Sigmoid colon (tissue), 7 donors: ENCODE measurements at places on chromosomes 16 and 17.

DNA sequence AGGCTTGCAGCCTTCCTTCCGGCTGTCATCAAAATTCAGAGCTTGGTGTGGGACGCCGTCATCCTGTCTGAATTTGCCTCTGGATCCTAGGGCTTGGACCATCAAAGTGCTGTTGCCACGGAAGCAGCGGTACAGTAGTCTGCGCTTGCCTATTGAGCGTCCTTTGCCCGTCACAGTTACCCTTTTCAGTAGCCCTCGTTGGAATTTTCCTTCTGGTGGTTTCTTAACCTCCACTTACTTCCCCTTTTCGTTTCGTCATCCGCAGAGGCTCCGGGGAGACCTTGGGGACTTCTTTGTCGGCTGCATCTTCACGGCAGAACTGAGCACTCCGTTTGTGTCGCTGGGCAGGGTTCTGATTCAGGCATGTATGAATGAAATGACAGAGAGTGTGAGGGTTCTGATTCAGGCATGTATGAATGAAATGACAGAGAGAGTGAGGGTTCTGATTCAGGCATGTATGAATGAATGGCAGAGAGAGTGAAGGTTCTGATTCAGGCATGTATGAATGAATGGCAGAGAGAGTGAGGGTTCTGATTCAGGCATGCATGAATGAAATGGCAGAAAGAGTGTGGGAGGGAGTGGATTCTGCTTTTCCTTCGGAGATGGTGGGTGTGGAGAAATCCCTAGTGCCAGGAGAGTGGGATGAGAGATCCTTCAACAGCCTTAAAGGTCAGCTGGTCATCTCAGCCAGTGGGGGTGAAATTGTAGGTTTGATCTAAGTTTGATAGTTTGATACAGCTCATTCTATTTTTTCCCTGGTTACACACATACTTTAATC is 8.0 kb downstream of the TLCD3A start:
- no peak for DNase-seq

DNA sequence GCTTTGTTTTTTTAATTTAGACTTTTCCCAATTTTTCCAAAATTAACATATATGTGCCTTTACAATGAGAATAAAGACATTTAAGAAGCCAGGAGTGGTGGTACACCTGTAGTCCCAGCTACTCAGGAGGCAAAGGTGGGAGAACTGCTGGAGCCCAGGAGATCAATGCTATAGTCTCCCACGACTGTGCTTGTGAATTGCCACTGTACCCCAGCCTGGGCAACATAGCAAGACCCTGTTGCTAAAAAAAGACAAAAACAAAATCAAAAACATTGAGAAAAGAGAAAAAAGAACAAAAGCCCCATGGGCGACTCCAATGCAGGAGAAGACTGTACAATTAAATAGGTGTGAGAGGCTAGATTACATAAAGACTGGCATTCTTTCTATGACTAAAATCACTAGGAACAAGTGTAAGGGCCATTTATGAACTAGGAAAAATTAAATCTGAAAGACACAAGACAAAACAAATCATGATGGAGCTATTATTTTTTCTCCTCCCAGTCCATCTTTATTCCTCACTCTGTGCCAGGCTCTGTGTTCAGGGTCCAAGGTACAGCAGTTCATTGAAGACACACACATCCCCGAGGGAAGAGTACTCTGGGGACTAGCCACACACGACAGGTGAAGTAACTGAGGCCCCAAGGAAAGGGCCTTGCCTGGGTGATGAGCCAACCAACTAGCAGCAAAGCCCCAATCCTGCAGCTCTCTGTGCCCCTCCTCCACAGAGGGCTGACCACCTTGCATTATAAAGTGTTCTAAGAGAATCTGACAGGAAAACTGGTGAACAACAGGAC is 79.8 kb downstream of the CREBBP start:
- DNase-seq = no peak

DNA sequence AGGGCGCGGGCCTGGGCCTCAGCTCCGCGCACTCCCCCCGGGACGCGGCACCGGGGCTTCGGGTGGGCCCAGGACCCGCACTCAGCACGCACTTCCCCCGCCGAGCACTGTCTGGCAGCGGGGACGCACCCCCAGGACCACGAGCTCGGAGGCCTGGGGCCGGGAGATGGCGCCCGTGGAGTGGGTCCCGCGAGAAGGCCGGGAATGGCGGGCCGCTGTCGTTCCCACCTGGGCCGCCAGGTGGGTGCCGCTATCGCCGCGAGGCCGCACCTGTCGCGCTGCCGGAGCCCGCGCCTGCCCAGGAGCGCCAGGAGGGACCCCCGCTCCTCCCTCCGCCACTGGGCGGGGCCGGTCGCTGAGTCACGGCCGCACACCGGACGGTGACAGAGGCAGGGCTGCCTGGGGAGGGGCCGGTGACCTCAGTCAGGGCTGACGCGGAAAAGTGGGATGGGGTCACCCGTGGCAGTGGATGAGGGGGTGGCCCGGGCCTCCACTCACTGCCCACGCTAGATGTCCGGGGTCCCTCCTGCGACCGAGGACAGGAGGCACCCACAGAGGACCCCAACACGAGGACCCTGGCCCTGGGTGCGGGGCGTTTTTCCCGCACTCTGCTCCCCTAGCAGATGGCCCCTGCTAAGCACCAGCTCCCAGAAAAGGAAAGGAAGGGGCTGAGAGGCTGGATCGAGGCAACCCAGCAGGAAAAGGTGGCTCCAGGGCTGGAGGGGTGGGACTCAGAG is 6.9 kb upstream of the ACTG1 start:
- no peak for DNase-seq

- peak; percentile 81 for DNase-seq
These were observed 26.9 kb upstream of the LITAF start for GRCh38 chr16:11613381-11614303.

DNA sequence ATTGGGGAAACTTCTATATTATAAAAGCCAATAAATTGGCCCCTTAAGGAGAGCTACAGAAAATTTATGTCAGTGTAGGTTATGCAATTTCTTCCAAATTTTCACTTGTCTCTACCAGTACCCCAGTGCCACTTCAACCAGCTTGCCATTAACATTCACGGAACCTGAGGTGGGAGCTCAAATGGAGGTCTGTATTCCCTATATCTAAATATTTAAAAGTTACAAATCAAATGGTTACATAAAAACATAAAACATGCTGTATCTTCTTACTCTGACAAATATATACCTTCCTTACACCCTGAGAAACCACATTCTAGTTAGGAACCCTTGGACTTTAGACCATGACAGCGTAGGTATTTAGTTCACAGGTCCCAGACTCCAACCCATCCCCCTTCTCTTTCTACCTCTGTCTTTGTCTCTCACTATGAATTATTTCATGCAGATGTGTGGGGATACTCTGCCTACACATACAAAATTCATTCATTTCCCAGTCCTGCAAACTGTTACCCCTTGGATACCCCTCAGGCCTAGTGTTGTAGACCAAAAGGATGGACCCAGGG is 127.8 kb upstream of the PMFBP1 start:
- no peak for DNase-seq

DNA sequence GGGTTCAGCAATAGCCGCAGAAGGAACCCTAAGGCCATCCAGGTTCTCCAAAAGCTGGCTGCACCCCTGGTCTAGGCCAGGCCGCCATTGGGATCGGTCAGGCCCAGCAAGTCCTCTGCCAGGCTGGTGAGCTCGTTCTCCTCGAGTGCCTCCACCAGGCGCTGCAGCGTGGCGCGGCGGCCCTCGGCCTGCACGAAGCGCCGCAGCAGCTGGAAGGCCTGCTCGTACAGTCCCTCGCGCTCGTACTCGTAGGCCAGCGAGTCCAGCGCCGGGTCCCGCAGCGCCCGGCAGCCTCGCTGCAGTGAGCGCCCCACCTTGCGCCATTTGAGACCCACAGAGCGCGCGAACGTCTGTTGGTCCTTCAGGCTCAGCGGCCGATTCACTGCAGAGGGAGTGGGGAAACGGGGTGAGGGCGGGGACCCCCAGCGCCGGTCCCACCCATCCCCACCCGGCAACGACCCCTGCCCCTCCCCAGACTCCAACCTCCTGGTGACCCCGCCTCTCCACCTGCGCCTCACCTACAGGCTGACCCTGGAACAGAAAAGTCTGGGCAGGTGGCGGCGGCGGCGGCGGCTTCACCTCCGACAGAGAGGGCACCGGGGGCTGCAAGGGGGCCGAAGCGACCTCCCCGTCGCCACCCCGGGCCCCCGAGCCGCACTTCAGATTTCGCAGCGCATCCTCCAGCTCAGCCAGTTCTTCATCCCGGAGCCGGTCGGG is 3.9 kb upstream of the B3GNT9 start:
- no peak for DNase-seq

- DNase-seq = no peak
These were observed 52.2 kb downstream of the ZDHHC7 start for GRCh38 chr16:84959045-84959576.

DNA sequence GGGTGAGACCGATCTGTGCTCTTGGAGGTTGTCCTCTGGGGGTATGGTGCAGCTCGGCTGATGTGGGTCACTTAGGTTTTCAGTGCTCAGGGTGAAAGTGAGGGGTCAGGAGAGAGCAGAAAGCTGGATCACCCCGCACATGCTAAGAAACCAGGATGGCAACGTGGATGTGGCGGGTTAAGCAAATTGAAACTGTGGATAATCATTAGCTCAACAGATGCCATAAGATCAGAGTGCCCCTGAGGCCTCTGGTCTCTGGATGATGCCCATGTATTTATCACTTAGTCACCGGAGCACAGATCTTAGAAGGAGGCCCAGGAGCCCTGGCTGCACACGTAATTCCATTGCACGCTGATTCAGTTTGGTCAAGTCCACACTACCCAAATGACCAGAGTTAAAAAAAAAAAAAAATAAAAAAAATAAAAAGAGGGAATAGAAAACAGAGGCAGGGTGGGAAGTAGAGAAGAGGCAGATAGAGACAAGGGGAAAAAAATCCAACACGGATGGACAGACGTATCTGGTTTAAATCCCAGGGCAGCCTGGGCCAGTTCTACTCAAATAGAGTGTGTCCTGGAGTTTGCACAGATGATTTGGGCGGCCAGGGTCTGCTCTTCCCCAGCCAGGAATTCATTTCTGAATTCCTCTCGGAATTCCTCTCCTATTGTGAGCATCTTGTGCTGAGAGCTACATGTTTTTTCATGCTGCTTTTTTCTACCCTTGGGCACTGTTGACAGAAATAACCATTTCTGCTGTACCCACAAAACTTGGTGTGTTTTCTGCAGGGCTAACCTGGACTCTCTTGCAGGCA is 378.3 kb downstream of the CPPED1 start:
- no peak for DNase-seq

DNA sequence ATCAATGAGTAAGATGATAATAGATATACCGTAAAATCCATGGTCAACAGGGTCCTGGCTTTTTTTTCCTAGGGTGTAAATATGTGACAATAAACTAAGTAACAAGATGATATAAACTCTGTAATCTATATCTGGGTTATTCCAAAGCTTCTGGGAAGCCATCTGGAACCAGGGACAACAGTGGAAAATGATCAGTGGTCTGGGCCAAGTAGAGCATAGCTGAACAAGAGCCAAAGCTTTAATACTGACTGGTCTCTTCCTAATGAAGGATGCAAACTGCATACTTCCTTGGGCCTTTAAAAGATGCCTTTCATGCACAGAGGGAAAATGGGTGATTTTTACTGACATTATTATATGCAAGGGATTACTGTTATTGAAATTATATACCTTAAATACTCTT is 8.9 kb downstream of the CA10 start:
- no peak for DNase-seq

GRCh38 chr16:8798174-8798527 is 512 bp downstream of the PMM2 start:
- no peak for DNase-seq

DNA sequence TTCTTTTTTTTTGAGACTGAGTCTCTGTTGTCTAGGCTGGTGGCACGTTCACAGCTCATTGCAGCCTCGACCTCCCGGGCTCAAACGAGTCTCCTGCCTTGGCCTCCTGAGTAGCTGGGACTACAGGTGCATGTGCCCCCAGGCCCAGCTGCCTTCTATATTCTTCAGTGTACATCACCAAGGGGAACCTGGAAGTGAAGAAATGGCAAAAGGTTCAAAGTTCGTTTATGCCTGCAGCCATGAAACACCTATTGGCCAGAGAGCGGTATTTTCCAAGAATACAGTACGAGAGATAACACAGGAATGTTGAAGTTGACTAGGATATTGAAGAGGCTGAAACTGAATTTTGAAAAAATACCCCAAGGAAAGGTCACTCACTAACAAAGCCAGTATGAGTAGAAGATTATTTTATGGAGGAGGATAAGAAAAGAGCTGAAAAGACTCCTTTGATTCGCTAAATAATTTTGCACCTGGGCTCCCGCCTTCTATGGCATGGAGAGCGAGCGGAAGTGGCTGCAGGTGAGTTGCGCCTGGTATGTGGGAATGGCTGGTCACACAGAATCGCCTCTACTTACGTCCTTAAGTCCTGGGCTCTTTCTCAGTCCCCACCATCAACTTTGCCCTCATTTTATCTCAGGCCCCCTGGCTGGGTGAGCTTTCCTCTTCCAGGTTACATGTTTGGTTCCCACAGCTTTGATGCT is 9.8 kb downstream of the ST6GALNAC1 start:
- DNase-seq = no peak

DNA sequence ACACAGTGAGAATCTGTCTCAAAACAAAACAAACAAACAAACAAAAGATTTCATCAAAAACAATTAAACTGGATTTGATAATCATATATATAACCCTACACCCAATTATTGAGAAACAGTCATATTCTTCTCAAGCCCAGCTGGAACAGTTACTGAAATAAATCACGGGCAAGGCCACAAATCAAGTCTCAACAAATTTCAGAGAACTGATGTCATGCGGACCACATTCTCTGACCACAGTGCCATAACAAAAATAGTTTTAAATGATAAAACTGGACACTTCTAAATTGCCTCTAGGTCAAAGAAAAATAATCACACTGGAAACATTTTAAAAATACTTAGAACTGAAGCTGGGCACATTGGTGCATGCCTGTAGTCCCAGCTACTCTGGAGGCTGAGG is 15.9 kb upstream of the PIK3R5 start:
- DNase-seq = no peak

DNA sequence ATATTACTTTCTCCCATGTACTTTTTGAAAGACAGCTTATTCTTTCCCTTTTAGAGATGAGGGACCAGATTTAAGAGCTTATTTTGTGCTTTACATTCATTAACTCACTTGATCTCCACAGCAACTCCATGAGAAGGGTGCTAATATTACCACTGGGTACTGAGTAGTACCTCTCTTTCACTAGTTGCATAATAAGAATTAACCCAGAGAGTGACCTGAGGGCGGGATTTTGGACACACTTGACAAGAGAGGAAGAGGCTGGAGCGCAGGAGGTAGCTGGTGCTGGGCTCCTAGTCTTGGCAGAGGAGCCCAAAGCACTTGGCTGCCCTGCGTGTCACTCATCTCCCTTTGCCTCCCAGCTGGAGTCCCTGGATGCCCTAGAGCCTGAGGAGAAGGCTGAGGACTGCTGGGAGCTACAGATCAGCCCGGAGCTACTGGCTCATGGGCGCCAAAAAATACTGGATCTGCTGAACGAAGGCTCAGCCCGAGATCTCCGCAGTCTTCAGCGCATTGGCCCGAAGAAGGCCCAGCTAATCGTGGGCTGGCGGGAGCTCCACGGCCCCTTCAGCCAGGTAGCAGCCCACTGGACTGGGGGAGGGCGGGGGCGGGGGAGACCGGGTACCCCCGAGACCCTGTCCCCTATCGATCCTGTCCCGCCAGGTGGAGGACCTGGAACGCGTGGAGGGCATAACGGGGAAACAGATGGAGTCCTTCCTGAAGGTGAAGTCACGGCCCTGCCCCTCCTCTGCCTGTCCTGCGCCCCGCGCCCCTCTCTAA is 1.7 kb upstream of the MAZ start:
- peak; percentile 87 for DNase-seq
